ENCODE measurements at places on chromosomes 13 and 19.

DNA sequence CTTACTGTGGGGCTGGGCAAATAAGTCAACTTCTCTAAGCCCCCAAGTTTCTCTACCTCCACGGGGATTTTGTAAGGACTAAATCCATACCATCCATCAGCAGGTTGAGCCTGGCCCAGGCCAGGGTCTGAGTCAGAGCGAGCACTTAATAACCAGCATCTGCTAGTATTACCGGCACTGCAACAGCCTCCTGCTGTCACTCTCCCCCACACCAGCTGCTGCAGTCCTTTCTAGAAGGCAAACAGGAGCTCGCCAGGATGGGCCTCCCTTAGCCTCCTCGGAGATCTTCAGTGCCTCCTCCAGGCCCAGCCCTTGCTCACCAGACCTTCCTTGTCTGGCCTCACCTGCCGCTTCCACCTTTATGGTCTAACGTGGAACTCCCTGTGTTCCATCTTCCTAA lies 3.2 kb downstream of the NAPA start:
- DNase-seq: no peak

GRCh38 chr13:69737129-69737935 lies 370.3 kb upstream of the ATXN8OS start:
- no peak for DNase-seq

DNA sequence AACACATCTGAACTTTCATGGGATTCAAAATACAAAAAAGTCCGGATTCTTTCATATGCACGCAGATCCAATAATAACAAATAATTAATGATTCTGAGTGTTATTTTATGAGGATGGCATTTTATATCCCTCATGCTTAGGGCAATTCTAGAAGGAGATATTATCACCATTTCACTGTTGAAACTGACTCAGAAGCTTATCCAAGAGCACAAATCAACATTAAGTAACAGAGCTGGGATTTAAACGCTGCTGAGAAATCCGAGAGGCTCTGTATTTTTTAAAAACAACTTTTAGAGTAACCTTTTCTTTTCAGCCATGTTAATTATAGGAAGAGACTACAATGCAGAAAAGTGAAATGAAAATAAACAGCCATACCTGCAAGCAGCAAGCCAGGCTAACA lies 30.3 kb downstream of the ATP7B start:
- DNase-seq: no peak

DNA sequence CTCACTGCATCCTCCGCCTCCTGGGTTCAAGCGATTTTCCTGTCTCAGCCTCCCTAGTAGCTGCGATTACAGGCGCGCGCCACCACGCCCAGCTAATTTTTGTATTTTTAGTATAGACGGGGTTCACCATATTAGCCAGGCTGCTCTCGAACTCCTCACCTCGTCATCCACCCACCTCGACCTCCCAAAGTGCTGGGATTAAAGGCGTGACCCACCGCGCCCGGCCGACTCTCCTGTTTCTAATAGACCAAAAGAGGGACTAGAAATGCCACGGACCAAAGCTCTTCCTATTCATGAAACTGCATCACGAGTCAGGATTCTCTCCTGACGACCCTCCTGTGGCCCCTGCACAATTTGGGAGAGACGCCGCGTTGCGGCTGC lies 563 bp downstream of the ZNF43 start:
- DNase-seq: peak; percentile 21

DNA sequence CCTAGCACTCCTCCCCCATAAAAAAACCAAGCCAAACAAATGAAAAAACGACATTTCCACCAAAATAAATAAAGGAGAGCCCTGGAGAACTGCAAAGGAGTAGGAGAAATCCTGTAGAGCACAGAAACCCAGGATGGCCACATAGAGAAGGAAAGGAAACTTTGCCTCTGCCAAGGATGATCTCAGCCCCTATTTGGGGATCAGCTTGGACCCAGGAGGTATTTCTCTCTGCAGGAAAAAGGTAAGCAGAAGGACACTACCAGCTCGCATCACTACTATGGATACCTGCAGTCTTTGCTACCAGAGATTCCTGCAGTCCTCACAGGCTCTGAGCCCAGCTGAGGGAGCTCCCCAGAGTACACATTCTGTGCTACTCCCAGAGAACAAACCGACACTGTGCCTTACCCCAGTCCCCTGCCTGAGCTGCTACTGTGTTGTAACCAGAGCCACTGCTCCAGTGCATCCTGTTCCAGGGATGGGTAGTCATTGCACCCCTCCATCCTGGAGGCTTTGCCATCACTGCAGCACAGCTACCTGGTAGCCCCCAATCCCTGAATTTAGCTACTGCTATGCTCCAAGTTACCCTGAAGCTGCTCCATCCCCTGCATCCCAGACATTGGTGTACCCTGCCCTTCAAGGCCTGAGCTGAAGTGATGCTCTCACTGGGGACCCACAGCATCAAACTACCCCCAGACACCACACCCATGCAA lies 41.7 kb downstream of the VWA8 start:
- no peak for DNase-seq

GRCh38 chr19:33524024-33524664 lies 2.6 kb upstream of the PEPD start:
- no peak for DNase-seq

DNA sequence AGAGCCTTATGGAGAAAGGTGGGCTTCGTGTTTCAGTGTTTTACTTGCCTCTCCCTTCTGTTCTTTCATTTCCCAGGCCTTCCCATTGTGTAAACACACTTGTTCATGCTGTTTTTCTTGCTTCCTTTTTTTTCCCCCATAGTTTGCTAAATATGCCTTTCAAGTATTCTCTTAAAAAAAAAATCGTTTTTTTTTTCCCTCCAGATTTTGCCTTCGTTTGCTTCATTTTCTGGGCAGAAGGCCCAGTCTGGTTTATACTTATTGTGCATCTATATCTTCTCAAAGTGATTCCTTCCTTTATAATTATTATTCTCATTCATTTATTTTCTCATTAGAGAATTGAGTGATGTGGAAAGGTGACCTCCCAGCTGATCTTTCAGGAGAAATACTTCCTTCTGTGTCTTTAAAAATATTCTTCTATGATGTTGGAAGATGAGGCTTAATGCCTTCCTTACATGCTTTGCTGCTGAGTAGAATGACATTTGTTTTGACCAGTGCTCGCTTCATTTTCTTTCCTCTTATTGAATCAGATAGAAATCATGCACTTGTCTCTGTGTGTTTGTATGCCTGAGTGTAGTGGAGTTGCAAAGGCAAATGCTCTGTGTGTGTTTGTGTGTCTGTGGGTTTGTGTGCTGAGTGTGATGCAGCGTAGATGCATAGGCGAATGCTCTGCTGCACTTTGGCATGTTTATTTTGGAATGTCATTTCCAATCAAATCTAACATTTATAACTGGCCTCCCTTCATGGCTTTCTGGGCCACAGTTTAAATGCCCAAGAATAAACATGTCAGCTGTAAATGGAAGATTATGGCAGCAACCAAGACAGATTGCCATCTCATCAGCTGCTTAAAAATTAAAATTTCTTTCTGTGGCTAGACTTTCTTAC lies 591.4 kb downstream of the FGF9 start:
- DNase-seq: no peak

DNA sequence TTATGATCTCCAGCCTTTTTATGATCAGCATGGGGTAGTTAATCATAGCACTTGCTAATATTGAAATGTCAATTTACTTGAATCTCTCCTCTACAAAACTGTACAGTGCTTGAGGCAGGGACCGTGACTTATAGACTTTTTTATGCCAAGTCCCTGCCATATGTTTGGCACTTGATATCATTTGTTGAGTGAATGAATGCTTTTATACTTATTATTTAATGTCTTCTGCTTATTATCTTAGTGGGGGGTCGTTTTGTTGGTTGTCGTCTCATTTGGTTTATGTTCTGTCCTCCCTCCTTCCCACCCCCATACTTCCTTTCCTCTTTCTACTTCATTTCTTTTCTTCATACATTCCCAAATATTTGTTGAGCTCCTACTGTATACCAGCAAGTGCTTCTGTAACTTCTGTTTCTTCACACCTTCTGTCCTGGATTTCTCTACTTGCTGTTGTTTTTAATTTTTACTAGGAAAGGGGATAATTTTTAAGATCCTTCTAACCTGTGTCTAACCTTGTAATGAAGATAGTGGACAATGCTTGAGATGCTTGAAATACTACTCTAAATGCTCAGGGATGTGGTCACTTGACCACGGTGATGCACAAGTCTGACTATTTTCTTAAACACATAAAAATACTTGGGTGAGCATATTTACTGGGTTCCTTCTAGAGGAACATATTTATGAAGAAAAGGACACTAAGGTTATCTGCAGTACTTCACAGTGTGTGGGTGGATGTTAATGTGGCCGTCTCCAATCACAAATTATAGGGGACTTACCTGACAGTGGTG lies 223.8 kb downstream of the TDRD3 start:
- no peak for DNase-seq

DNA sequence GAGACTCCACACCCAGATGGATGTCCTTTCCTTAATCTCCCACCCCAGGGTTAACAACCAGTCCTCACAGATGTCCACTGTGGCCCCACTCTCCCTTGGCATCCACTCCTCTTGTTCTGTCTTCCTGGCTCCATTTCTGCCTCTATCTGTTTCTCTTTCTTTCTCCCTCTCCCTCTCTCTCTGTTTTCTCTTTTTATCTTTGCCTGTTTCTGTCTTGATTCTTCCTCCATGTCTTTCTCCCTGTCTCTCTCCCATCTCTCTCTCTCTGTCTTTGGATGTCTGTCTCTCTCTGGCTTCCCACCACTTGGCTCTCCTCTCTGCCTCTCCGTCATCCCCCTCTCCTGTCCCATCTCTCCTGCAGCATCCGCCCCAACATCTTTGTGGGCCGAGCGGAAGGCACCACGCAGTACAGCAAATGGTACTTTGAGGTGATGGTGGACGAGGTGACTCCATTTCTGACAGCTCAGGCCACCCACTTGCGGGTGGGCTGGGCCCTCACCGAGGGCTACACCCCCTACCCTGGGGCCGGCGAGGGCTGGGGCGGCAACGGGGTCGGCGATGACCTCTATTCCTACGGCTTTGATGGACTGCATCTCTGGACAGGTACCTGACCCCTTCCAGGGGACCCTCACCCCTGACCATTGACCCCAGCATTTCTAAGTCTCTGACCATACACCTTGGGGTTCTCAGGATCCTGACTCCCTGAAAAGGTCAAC lies 24.4 kb downstream of the RYR1 start:
- DNase-seq: no peak

GRCh38 chr19:56441206-56441792 lies 35.8 kb downstream of the ZNF667 start:
- DNase-seq: no peak

GRCh38 chr13:23356368-23356767 lies 77.1 kb downstream of the SACS start:
- DNase-seq: no peak

GRCh38 chr13:65656740-65657329 lies 1573.3 kb downstream of the PCDH9 start:
- no peak for DNase-seq

DNA sequence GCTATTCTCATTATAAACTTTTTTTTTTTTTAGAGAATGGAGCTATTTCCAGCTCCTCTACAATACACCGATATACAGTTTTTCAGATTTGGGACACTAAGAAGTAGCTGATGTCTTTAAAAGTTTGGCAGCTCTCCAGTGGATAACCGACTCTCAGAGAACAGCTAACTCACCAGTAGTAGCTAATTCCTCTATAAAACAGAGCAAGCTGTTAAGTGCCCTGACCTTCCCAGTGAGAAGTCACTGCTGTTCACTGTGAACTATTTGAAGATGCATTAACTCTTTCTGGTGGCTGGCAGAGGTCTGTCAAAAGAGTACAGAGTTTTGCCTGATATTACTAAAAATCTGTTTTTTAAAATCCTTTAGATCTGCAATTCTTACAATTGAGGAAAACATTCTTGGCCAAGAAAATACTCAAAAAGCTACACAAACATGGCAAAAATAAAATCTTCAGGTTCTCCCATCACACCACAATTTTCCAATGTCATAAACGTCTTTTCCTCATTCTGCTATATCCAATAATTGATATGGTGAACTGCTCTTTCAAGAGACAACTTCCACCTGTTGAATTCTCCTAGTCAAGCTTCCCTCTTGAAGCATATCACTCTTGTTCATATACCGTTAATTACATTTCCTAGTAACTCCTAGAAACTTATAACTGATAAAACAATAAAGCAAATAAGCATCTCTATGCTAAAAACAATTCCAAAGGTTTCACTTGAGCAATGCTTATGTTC lies 44.2 kb downstream of the TBC1D4 start:
- no peak for DNase-seq

GRCh38 chr13:31207661-31208552 lies 8.1 kb downstream of the B3GLCT start:
- no peak for DNase-seq

DNA sequence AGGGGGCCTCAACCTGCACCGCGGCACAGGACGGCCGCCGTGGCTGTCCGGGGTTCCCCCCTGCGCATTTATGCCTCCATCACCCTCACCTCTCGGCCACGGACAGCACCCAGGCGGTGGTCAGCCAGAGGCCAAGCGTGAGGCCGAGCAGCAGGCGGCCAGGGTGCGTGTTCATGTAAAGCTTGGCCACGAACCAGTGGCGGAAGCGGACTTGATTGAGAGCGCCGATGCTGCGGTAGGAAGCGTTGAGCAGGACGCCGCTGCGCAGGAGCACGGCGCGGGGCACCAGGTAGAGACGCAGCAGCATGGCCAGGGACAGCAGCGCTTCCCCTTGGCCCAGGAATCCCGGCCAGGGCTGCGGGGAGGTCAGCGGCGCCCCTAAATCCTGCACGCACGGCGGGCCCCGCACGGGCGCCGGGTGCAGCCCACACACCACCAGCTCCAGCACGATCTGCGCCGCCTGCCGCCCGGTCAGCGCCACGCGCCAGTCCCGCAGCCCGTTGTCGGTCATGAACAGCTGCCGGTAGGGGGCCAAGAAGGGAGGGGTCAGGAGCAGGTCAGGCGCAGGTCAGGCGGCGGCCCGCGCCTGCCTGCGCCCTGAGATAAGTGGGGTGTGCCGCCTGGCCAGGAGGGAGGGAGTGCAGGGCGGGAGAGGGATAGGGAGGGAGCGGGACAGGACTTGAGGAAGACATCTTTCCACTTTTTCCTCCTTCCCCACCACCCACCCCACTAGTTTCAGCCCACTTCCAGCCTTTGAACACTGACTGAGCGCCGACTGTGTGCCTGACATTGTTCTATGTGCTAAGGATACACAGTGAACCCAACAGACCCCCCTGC lies 6.5 kb downstream of the KCNN4 start:
- no peak for DNase-seq

GRCh38 chr13:101204270-101205020 lies 211.9 kb downstream of the NALCN start:
- no peak for DNase-seq

DNA sequence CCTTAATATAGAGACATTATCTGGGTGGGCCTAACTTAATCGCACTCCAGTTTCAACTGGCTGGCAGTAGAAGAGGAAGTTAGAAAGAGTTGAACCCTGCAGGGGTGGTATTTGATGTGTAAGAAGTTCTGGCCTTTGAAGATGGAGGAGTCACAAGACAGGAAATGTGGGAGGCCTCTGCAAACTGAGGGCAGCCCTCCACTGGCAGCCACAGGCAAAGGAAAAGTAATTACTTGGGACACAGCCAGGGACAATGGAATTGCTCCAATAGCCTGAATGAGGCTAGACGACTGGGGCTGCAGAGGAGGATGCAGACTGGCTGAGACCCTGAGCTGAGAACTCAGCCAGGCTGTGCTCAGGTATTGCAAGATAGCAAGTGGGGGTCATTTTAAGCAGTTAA lies 703.3 kb upstream of the ARGLU1 start:
- no peak for DNase-seq

All from activated naive CD8-positive, alpha-beta T cell treated with anti-CD3 and anti-CD28 coated beads, Interleukin-2, amount 50 U/mL, for 24 hours (primary cell).